ENCODE measurements at places on chromosomes 7 and 10. TPM values are rescaled to one million over a fixed set of nuclear protein-coding genes. Genes with fewer than 3 reads are reported as not detected.

DNA sequence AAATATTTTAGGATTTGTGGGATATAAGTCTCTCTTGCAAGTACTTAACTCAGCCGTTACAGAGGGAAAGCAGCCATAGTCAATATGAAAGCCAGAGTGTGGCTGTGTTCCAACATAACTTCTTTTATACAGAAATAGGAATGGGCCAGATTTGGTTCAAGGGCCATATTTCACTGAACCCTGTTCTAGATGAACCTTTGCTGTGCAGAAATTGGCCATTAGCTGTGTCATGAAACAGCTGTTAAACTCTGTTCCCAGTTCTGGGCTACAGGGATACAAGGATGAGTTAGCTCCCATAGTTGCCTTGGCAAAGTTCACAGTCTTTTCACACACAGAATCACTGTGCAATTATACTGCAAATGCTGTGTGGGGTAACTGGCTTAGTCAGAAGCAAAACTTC, 213.9 kb upstream of the LRRN3 start:
- no peak for DNase-seq
- no peaks in the 10 kb centered on the region for H3K27me3 ChIP-seq
- H3K4me1 ChIP-seq, result no peaks in the 10 kb centered on the region
- H3K4me3 ChIP-seq, result no peak overlapping the region

- no peak for DNase-seq
- H3K27me3 ChIP-seq, result no peaks in the 10 kb centered on the region
- no peaks in the 10 kb centered on the region for H3K4me1 ChIP-seq
- no peak overlapping the region for H3K4me3 ChIP-seq
- H3K36me3 ChIP-seq, result no peaks in the 10 kb centered on the region
Measured at GRCh38 chr10:107733328-107734130, 569.0 kb upstream of the SORCS1 start.

DNA sequence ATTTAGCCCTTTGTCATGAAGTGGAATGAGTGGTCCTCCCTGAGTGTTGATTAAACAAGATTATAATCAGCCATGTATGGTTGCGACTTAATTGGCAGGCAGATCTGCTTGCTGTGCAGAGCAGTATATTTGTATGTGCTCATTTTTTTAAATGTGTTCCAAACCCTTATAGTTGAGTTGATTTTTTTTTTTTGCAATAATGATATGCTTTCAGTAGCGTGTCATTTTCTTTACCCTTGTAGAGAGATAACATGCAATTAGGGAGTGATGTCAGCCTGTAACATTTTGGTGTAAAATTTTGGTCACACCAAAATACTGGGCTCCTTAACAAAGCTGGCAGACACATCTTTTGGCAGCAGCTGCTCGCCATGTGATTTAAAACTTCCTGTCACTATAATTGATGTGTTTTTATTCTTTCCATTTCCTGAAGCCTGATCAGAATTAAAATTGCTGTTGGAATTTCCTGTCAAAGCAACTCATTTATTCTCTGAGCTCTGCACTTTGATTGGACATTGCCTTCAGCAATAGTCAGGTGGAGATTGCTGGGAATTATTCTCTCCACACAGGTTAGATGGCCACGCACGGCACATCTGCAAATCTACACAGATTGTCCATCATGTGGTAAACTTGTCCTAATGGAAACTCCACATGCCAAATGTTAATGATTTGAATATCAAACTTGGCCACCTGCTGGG, 125.3 kb downstream of the DYNC1I1 start:
- no peaks in the 10 kb centered on the region for H3K36me3 ChIP-seq
- peaks cover 17% of the 10 kb centered on the region for H3K4me1 ChIP-seq
- H3K27ac ChIP-seq, result no peak overlapping the region
- no peak overlapping the region for H3K4me3 ChIP-seq

Gene CTTNBP2
- total RNA-seq, result 0.25 TPM

- H3K27me3 ChIP-seq, result no peaks in the 10 kb centered on the region
- H3K36me3 ChIP-seq, result no peaks in the 10 kb centered on the region
- H3K27ac ChIP-seq, result no peak overlapping the region
- H3K4me3 ChIP-seq, result no peak overlapping the region
- DNase-seq, result no peak
- no peaks in the 10 kb centered on the region for H3K4me1 ChIP-seq
Measured at GRCh38 chr7:132766660-132767059, 190.4 kb upstream of the PLXNA4 start.

DNA sequence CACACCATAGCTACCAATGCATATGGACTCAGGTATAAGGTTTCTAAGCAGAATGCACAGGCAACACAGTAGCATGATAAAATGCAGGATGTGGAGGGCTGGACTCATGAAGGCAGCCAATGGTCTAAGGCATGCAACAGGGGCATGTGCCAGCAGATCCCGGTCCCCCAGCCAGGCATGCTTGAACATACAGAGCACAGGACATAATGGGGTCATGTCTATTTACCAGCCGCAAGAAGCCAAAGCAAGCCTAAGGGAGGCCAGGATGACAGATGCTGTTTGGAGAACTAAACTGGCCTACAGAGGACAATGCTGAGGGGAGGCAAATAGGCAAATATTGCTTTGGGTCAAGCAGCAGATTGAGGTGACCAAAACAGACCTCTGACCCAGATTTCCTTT, 60.0 kb upstream of the PDLIM1 start:
- no peaks in the 10 kb centered on the region for H3K36me3 ChIP-seq
- H3K4me3 ChIP-seq, result no peak overlapping the region
- no peak overlapping the region for H3K27ac ChIP-seq
- peaks cover 3% of the 10 kb centered on the region for H3K4me1 ChIP-seq

GRCh38 chr10:69475433-69475830, 24.2 kb downstream of the TSPAN15 start:
- DNase-seq, result no peak
- no peak overlapping the region for H3K4me3 ChIP-seq
- peaks cover 40% of the 10 kb centered on the region for H3K4me1 ChIP-seq
